ENCODE measurements at places on chromosomes 4 and X.

- no peak for DNase-seq
Measured at GRCh38 chr4:101283434-101283833, 63.9 kb downstream of the PPP3CA start.

- DNase-seq = no peak
Measured at GRCh38 chr4:2093265-2093664, 34.1 kb downstream of the NAT8L start.

GRCh38 chr4:123597586-123597985 is 201.0 kb downstream of the SPRY1 start:
- DNase-seq = no peak

- DNase-seq = no peak
Measured at GRCh38 chrX:63283348-63283747, 67.8 kb downstream of the SPIN4 start.

Measured in CD4-positive, alpha-beta T cell treated with Interleukin-1 beta for 1 hour (primary cell).